ENCODE measurements at places on chromosomes 2 and 18.

DNA sequence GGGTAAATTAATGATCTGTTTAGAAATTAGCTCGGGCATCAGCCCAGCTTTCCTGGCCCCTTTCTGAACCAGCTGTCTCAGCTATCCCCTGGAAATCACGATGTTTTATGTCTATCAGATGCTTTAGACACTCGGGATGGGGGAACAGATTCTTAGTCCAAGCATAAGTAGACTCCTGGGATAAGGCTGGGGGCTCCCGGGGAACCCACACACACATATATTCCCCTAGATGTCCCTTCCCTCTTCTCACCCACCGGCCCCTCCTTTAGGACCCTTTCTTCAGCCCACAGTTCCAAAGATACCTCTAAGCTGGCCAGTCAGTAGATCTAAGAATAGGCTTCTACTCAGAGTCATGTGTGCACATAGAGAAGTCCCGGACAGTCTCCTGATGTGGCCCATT lies 151.5 kb upstream of the COPS8 start:
- no peak for DNase-seq

- DNase-seq, result no peak
Measured at GRCh38 chr2:80469428-80469827, 164.9 kb upstream of the LRRTM1 start.

- DNase-seq, result no peak
Measured at GRCh38 chr2:85794038-85794441, 40.2 kb downstream of the ATOH8 start.

- DNase-seq, result no peak
Measured at GRCh38 chr18:47882641-47883040, 47.8 kb downstream of the SMAD2 start.

DNA sequence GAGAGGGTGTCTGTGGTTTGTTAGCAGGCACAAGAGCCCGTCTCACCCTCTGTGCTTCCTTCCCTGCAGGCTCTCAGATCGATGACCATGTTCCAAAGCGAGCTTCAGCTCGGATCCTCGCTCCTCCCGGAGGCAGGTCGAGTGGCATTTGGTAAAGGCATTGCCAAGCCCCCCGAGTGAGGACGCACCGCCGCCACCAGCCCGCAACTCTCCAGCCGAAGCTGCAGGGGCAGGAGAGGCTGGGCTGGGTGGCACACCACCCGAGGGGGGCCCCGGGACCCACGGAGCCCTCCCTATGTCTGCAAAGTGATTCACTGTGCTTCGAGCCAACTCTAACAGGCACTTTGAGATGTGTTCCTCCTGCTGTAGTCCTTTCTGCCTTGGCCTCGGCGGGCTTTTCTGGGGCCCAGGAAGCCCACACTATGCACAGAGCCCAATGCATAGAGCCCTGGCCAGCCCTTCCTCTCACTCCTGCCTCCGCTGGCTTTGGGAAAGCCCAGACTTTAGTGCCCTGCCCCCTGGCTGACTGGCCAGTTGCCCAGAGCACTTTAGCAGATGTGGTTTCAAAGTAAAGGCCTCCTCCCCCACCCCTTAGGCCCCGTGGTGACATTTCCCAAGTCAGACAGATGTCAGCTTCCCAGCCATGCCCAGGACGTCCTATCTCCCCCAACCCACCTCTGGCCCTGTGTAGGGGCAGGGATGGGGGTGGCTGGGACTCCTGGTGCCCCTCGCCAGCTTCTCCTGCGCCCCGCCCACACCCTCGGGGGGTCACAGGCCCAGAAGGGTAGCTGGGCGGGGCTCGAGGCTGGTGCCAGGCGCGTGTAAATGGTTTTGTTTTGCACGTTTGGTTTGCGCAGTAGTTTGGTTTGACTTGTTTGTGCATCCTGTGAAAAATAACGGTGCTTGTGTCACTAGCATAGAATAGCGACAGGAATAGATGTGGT lies 23.3 kb upstream of the MAPRE3 start:
- DNase-seq, result no peak

- no peak for DNase-seq
Measured at GRCh38 chr2:237456200-237456843, 30.7 kb upstream of the MLPH start.

DNA sequence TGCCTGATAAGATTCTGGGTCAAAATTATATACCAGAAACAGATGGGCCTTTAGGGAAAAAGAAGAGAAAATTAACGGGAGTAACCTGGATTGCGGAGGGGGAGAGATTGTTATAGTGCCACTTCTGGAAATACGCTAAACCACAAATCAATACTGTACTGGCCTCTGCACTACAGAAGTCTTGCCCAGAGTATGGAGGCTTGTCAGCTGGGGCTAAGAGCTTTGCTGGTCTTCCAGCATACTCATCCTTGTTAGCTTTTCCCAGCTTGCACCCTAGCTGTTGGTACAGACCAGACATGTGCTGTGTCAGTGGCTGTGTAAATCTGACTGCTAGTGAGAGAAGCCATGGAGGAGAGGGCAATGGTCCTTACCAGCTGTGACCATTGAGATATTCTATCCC lies 8.9 kb downstream of the AGBL5 start:
- DNase-seq, result no peak

DNA sequence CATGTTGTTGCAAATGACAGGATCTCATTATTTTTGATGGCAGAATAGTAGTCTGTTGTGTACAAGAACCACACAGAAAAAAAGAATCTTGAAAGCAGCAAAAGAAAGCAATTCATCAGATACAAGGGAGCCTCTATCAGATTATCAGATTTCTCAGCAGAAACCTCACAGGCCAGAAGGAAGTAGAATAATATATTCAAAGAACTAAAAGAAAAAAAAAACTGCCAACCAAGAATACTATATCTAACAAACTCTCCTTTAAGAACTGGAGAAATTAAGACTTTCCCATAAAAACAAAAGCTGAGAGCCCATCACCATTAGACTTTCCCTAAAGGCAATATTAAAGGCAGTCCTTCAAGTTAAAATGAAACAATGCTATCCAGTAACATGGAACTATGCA lies 15.4 kb downstream of the SULT1C4 start:
- DNase-seq, result no peak

DNA sequence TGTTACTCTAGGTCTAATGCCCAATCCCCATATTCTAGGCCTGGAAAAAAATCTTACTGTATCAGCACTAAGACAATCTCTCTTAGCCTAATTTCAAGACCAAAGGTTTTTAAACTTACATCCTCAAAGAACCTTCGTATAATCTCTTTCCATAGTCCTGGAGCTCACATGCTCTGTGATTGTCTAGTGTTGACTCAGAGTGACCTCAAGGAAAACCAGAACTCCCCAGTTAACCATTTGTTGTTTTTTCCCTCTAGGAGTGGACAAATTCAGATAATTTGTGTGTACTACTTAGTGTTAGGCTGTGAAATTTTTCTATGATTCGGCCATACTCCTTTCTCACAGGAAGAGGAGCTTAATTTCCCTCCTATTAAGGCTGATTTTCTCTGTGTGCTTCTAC lies 536.1 kb downstream of the SLC4A3 start:
- DNase-seq, result no peak

- DNase-seq, result no peak
Measured at GRCh38 chr2:24907116-24907515, 12.9 kb downstream of the ADCY3 start.

DNA sequence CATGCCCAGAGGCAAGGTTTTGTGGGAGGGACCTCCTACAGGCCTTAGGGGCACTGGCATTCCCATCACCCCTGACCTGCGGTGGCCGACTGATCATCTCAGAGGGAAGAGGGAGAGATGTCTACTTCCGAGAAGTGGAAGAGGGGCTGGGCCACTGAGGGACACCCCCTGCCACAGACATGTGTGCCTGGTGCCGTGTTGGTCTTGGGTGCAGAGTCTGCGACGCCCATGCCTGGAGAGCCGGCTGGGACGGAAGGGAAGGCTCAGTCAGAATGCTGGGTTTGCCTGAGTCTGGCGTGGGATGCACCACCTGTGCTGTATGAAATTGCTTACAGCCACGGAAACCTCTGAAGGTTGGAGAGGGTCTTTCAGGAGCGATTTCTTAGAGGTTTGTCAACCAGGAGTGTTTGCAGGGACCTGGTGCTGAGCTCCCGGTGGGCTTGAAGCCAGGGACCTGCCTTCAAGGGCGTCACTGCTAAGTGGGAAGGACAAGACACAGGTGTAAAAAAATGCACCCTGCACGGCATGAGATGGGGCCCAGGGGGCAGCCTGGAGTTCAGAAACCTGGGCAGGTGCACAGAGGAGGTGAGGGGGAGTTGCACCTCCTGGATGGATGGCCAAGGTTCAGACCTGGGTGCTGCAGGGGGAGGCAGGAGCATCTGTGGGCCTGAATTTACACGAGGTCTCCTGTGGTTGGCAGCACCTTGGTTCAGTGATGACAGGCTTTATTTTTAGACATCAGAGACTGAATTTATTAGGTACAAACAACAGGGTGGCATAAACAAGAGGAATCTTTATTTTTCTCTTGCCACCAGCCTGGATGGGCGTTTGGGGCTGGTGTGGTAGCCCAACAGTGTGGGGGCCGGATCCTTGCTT lies 100.3 kb downstream of the CTIF start:
- no peak for DNase-seq

- DNase-seq, result no peak
Measured at GRCh38 chr18:37277804-37278203, 287.8 kb downstream of the CELF4 start.

Measured in germinal center (tissue), 1 donor.